ENCODE measurements at places on chromosomes 6 and 20.

DNA sequence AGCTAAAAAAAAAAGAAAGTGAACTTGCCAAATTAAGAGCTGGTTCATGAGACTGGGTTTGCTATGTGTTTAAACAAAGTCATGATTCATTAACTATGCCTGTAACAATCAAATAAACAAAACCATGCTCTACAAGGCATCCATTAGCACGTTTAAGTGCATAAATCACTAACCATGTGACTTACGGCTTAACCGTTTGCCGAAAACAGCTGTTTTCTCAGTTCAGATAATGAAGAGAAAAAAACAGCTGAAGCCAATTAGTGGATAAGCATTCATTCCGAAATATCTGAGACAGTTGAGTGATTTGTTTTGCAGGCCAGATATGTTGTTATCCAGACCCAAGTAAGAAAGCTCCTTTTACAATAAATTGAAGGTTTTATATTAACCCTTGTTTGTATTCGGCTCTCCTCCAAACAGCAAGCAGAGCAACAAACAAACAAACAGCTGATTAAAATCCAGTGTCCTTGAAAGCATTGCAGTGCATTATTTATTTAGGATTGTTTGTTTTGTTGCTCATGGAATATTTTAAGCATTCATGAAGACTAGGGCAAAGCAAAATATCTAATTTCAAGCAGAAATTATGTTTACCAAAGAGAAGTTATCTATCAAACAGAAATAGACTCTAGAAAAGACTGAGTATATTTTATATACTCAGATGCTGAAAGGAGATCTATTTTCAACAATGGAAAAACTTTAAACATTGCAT is 343.5 kb downstream of the RFPL4B start:
- no peak for DNase-seq

DNA sequence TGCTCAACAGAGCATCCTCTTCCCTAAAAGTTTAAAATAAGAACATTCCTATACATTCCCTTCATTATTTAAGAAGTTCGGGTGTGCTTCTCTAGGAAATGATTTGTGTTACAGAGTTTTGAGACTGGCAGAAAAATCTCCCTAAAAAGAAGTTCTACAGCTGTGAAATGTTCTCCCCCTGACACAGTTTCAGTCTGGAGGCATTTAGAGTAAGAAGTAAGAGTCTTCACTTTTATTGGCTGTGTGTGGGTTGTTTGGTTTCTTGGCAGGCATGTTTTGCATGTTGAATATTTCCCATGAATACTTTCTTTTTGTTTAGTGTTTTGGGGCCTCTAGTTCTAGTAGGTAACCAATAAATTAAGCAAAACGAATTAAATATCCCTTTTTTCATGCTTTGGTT is 195.9 kb downstream of the TENT5A start:
- DNase-seq = no peak

DNA sequence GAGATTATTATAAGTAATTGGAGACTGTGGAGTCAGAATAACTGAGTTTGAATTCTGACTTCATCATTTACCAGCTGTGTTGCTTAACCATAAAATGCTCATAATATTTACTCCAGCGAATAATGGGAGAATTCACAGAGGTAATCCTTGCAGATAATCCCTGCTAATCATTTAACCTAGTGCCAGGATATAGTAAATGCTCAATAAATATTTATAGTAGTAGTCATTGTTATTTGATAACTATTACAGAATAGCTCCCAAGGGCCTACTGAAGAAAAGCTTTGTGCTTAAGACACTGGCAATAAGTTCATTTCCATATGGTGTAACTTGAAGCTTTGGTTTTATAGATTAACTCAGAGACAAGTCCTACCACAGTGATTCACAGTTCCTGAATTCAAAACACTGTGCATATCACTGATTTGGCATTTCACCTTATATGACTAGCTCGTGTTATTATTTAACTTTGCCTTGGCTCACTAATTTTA is 208.8 kb upstream of the PLCB4 start:
- no peak for DNase-seq

- no peak for DNase-seq
Measured at GRCh38 chr6:145544041-145544440, 191.3 kb downstream of the EPM2A start.

- no peak for DNase-seq
Measured at GRCh38 chr6:53634184-53634631, 31.3 kb downstream of the KLHL31 start.

DNA sequence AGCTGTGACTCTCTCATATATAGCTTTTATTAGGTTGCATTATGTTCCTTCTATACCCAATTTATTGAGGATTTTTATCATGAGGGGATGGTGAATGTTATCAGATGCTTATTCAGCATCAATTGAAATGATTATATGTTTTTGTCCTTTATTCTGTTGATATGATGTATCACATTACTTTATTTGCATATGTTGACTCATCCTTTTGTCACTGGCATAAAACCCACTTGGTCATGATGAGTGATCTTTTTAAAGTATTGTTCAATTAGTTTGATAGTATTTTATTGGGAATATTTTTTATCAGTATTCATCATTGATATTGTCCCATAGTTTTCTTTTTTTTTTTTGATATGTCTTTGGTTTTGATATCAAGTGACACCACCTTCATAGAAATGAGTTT is 529.9 kb downstream of the MMUT start:
- no peak for DNase-seq

DNA sequence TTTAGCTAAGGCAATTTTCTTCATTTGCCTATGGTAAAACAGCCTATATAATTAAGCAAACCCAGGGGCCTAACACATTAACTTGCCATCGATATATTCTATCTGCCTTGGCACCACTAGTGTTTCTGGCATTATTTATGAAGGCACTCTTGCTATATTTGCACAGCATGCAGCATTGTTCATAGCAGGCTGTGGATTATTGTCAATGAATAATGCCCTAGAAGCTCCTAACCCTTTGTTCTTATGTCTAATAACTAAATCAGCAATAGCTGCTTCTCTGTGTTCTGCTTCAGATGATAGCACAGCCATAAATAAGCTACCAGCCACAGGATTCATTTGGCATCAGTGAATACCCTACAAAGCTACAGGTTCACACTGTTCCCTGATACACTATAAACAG is 254.8 kb upstream of the STXBP5 start:
- DNase-seq = no peak

DNA sequence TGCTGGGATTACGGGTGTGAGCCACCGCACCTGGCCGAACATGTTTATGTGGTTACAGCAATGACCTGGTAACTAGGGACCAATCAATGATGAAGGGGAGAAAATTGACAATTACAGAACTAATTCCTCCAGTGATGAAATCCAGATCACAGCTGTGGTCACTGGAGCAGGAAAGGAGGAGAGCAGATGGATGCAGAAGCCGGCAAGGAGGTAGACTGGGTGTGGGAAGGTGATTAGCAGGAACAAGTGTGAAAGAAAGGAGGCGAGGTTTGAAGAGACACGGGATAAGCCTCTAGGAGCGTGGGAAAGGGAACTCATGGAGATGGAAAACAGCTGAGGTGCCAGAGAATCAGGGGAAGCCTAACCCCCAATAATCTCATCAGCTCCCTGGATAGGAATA is 17.2 kb upstream of the SPAG4 start:
- no peak for DNase-seq

GRCh38 chr20:5933802-5934436 is 16.4 kb downstream of the TRMT6 start:
- peak; percentile 67 for DNase-seq

DNA sequence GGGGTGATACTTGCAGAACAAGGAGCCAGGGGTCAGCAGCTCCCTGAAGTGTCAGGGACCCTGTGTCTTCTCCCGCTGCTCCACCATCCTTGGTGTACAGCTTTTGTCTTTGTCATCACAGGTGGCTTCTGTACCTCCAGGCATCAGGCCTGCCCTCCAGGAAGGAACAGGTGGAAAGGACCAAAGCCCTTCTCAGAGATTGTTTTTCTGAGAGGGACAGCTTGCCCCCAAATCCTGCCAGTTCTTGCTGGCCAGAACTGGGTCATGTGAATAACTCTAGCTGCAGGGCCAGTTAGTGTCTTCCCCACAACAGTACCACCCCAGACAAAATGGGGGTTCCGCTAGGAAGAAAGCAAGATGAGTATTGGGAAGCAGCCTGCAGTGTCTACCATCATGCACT is 31.4 kb downstream of the SNPH start:
- DNase-seq = no peak

DNA sequence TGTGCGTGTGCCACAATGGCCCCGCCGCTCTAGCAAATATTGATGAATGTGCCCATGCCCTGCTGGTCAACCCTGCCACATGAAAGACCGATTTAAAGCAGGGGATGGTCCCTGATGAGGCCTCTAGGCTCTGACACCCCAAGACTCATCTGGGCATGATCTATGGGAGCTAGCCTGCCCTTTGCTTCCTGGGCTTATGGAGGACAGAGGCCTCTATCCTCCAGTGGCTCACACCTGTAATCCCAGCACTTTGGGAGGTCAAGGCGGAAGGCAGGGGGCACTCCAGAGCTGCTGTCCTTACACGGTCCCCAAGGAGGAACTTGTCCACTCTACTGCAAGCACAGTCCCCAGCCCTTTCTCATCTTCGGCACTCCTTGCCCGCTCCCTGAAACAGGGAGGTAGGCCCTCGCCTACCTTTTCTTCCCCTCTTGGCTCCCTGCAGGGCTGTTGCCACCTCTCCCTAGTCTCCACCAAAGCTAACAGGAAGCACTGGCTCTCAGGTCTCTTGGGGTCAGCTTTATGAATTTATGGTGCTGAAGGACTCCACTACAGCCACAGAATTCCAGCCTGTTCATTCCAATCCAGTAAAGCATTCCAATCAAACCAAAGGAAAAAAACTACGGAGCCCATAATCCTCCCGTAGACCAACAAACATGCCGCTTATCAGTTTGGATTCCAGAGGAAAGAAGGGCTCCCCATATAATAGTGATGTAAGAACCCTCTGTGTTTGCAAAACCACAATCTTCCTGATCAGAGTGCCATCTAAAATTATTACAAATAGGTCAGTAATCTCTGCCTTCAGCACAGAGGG is 48.7 kb upstream of the FOXQ1 start:
- DNase-seq = peak; percentile 64

DNA sequence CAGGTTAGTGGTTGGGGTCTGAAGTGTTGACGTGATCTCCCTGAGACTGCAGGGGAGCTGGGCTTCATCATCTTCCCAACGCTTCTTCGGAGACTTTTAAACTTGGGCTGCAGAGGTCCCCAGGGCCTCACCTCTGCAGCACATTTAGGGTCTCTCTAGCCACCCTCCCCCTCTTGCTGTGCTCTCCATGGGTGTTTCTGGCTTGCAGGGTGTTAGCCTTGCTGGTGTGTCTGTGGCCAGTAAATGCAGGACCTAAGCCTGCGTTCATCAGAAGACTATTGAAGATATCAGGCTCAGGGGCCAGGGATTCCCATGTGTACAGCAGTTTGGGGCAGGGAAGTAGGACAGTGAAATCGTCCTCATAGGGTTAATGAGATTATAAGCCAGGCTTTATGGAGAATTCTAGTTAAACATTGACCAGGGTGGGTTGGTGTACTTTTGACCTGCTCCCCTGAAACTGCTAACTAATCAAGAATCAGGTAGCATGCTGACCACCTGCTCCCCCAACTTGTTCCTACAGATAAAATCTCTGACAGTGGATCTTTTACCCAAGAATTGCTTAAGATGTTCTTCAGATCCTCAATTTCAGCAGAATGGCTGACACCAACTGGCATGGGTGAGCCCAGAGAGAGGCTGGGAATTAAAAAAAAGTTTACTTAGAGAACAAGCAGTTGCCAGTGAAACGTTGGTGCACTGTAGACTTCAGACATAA is 3.8 kb upstream of the DDO start:
- DNase-seq = no peak

- no peak for DNase-seq
Measured at GRCh38 chr20:51924509-51924908, 122.2 kb upstream of the SALL4 start.

GRCh38 chr6:167208819-167209576 is 51.2 kb upstream of the GPR31 start:
- DNase-seq = no peak

DNA sequence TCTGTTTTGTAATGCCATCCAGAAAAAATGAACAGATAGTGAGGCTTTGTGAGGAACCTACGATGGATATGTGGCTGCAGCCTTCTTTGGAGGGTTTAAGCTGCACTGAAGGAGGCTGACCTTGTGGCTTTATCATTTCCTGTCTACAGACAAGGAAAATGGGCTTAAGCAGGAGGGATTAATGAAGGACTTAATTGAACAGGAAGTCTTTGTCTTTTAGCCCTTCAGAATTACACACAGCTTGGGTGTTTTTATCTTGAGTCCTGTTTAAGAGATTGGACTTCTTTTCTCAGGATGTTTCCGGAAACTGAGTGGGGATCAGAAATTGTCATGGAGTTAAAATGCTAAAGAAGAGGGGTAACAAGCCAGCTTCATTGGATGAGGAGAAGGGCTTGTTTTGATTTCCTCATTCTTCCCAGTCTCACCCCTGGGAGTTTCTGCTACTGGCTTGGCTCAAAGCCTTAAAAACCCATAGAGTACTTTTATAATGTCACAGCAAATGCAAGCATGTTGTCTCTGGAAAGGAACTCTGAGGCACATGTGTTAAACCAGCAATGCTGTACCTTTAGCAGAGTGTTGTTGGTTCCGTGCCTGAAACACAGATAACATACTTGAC is 193.6 kb downstream of the JARID2 start:
- DNase-seq = peak; percentile 20

GRCh38 chr6:158284876-158285655 is 27.2 kb upstream of the TULP4 start:
- DNase-seq = no peak

DNA sequence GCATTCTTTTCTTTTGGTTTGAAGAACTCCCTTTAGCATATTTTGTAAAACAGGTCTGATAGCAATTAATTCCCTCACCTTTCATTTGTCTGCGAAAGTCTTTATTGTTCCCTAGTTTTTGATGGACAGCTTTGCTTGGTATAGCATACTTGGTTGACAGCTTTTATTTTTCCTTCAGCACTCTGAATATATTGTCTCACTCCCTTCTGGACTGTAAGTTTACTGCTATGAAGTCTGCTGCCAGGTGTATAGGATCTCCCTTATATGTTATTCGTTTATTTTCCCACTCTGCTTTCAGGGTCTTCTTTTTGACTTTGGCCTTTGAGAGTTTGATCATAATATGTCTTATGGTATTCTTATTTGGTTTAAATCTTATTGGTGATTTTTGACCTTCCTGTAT is 47.7 kb upstream of the SNAP91 start:
- DNase-seq = no peak

DNA sequence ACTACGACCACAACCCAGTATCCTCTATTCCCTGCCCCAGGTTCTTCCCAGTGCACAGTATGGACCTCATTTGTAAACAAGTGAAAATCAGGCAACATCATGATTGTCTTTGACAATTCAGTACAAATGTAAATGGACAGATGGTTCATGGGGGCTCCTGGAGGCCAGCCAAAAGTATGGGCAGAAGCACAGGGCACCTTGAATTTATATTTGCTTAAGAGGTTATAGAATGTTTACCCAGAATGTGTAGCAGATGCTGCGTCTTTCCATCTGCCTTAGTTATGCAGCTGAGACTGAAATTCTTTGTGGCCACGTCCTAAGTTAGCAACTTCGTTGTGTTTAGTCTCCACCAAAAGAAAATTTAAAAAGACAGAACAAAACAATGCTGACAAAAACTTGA is 559.6 kb upstream of the NRSN1 start:
- no peak for DNase-seq

Measured in AML-193 (cell line).